ENCODE measurements at places on chromosomes 12 and 14.

- no peak for DNase-seq
These were observed 87.6 kb downstream of the RIN3 start for GRCh38 chr14:92601131-92601710.

- no peak for DNase-seq
These were observed 6.1 kb upstream of the AMIGO2 start for GRCh38 chr12:47085815-47086252.

DNA sequence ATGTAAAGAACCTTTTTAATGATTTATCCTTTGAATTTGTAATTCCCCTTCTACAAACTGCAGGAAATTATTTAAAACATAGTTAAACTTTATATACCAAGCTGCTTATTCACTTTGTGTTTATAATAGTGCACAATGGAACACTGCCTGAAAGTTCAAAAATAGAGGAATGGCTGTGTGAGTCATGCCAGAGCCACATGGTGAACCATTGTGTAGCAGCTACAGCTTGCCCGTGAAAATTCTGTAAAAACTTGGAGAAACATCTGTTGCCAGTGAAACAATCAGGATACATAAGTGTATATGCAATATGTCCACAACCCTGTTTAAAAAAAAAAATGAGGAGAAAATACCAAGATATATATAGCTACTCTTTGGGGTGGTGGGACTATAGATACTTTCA lies 59.5 kb downstream of the VEZT start:
- no peak for DNase-seq

GRCh38 chr12:85280165-85280983 lies at the start of gene ALX1:
Gene ALX1 (plus strand): TSS chr12:85280220. CDS start chr12:85280262, 42 bp downstream.
- no peak for DNase-seq

GRCh38 chr12:19302100-19302640 lies 137.1 kb upstream of the AEBP2 start:
- DNase-seq, result no peak

DNA sequence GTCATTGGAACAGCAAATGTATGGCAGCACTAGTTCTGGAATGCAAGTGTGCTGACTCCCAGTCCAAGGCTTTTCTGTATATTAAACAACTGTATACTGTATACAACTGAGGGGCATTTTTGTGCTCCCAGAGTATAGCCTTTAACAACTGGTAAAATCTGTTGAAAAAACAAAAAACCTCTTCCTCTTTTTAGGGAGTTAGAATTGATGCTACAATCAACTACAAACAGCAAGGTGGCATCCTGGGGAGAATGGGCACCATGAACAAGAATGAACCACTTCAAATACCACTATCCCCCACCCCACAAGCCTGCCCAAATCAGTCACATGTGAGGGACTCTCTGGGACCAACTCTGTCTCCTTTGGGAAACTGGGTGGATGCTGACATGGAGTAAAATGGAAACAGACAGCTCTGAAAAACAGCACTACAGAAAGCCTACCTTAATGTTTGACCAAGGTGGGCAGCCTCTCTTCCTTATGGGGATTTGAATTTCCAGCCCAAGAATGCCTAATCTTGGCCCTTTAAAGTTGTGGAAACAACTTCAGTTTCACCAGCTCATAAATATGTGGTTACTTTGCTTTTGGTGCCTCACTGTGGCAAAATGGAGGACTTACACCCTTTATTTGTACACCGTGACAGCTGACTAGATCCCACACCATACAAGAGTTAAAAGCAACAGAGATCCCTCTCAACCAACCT lies 7.5 kb downstream of the VTI1B start:
- DNase-seq, result no peak

GRCh38 chr12:96248136-96248931 lies 54.2 kb downstream of the ELK3 start:
- peak; percentile 33 for DNase-seq

GRCh38 chr12:81815611-81816010 lies 56.5 kb upstream of the PPFIA2 start:
- DNase-seq, result no peak

DNA sequence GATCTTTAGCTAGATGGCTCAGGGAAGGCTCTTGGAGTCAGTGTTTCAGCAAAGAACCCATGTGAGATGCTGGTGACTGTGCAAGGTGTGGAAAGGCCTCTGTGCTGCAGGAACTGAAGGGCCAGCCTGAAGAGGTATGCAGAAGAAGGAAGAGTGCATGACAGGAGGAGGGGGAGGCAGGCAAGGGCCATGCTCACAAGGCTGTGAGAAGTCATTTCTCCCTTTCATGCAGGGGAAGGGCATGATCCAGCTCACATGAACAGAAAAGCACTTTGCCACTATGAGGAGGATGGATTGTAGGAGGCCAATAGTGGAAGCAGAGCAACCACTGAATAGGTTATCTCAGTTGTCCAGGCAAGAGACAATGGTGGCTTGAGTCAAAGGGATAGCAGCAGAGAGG lies 83.7 kb downstream of the SSPN start:
- no peak for DNase-seq

DNA sequence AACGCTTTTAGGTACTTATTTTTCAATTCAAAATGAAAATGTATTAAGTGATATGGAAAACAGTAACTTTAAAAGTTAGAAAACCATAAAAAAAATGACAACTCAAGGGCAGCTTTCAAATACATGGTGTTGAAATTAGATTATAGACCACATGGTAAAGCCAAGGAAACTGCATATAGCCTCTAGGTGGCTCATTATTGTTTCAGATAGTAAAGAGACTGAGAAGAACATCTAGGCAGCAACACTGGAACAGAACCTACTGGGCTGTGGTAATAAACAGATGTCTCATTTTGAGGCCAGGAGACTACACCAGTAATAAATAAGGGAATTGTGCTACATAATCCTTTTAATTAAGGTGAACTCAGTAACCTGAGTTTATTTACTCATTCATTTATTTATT lies 13.0 kb downstream of the FBXO33 start:
- DNase-seq, result no peak

GRCh38 chr14:67004521-67004920 lies 184.7 kb upstream of the GARIN2 start:
- no peak for DNase-seq

- no peak for DNase-seq
These were observed 131.9 kb downstream of the GRIN2B start for GRCh38 chr12:13849456-13849855.

- DNase-seq, result no peak
These were observed 118.7 kb downstream of the BRMS1L start for GRCh38 chr14:35944847-35945246.
